ENCODE measurements at places on chromosomes 6 and 20. TPM values are rescaled to one million over a fixed set of nuclear protein-coding genes. Genes with fewer than 3 reads are reported as not detected.

SPTLC3 gene
- 4.0 TPM for total RNA-seq

SMLR1 gene
- not detected for total RNA-seq

ABHD16B gene
- not detected for total RNA-seq

RSPO3 gene
- 2.6 TPM for total RNA-seq

SIGLEC1 gene
- total RNA-seq: not detected

TP53RK gene
- total RNA-seq: 14.2 TPM

DLL1 gene
- 1.3 TPM for total RNA-seq

MAS1 gene
- total RNA-seq: not detected

CEP162 gene
- total RNA-seq: 11.0 TPM

Data from uterine smooth muscle cell (primary cell).